ENCODE measurements at places on chromosomes 2 and 18. TPM values are rescaled to one million over a fixed set of nuclear protein-coding genes. Genes with fewer than 3 reads are reported as not detected.

TUBA3D gene
- total RNA-seq = not detected

FIGN gene
- total RNA-seq = not detected

LMAN1 gene
- 114 TPM for total RNA-seq

GLI2 gene
- total RNA-seq = not detected

ANAPC1 gene
- total RNA-seq = 146 TPM

RAB3GAP1 gene
- total RNA-seq = 23.5 TPM

KCNS3 gene
- total RNA-seq = not detected

MEP1B gene
- total RNA-seq = not detected

MGAT4A gene
- 48.7 TPM for total RNA-seq
